ENCODE measurements at places on chromosomes 1 and 21. TPM values are rescaled to one million over a fixed set of nuclear protein-coding genes. Genes with fewer than 3 reads are reported as not detected.

Gene CD53
- total RNA-seq: not detected

Gene CHAF1B
- total RNA-seq: 9.0 TPM

Gene PCAT6
- total RNA-seq: not detected

Gene GNB1
- 177 TPM for total RNA-seq

Gene TSSK3
- total RNA-seq: not detected

Gene GFI1
- total RNA-seq: not detected

Gene CATSPERE
- total RNA-seq: 0.05 TPM
